ENCODE measurements at places on chromosomes 2 and 18.

GRCh38 chr2:119478188-119478977, 45.9 kb downstream of the SCTR start:
- no peak for DNase-seq

GRCh38 chr2:1625281-1626001, 118.9 kb downstream of the PXDN start:
- DNase-seq: no peak

- DNase-seq: no peak
These were observed 34.7 kb downstream of the ST6GAL2 start for GRCh38 chr2:106851087-106851874.

- DNase-seq: no peak
These were observed 269.3 kb upstream of the NCKAP5 start for GRCh38 chr2:133837441-133838094.

GRCh38 chr2:179525340-179525739, 260.7 kb upstream of the SESTD1 start:
- DNase-seq: no peak

DNA sequence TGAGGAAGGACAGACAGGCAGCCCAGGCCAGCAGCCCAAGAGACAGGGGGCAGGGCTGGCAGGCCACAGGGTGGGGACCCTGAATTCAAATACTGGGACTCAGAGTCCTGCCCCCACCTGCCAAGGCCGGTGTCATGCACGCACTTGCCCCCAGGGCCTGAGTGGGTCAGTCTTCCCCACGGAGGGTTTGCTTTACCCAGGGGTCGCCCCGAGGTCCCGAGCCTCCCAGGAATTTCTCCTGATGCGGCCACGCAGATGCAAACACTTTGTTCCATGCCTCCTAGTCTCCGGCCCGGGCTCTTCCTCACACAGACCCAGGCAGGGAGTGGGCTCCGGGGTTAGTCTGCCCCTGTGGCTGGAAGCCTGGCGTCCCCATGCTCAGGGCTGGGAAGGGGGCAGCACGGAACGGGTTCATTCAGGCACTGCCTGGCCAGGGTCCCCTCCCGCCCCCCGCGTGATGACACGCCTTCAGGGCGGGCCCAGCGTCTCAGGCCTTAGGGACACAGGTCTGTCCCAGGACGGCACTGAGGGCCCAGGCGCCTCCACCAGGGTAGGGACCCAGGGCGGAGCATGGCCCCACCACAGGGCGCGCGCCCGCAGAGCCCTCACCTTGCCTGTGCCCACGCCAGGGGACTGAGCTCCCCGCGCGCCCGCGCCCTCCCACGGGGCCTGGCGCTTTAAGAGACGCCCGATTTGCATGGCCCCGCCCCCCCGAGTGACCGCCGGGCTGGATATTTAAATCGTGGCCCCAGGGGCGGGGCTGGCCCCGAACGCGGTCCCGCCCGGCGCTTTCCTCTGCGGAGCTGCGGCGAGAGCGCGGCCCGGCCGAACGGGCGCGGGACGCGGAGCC, at the start of gene SNED1:
TSS of gene SNED1 (plus strand) at position 763 of the 850 bp plus-strand sequence. CDS start 220 bp downstream, outside the sequence.
- no peak for DNase-seq

DNA sequence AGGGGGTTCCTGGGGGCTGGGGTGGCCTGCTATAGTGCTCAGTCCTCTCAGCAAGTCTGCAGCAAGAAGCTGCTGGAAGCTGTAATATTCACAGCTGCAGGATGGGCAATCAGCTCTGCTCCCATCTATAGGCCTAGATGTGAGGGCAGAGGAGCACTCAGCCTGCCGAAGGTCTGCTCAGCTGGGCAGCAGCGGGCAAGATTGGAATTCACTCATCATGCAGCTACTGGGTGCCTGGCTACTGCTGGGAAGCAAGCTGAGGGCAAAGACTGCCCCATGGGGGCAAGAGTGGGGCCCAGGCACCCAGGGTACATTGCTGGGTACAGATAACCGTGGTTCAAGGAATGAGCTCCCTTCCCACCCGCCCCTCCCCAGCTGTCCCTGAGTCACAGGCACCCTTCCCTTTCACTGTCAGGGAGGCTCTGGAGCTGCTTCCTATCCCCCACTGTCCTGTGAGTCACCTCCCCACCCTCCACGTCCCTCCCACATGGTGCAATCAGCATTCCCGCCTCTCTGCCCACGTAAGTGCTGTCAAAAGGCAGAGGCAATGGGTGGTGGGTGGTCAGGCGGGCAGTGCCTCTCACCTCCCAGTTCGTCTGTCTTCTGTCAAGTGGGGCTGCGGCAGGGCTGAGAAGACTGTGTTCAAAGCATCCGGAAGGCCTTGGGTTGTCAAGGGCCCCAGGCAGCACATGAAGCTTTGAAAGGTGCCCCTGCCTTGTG, 169.2 kb downstream of the TRIM43 start:
- no peak for DNase-seq

Data from stimulated activated CD4-positive, alpha-beta T cell treated with anti-CD3 and anti-CD28 coated beads, Interleukin-1b, Interleukin-23, amount 100 ng/mL, for 1 hour (primary cell).